A549 treated with GW870086 at 1 μM for 4 hours (cell line): ENCODE measurements at places on chromosomes 2 and 18. TPM values are rescaled to one million over a fixed set of nuclear protein-coding genes. Genes with fewer than 3 reads are reported as not detected.

The PROKR1 gene
- total RNA-seq = 0.03 TPM in 1 of 5 replicates, not detected in the others

The CGREF1 gene
- 5.7 to 8.6 TPM (median 7.6 TPM) in 5 replicates for total RNA-seq

The COLEC11 gene
- 0.53 to 0.82 TPM (median 0.63 TPM) in 5 replicates for total RNA-seq

The SKA1 gene
- total RNA-seq = 11.6 to 13.3 TPM (median 12.0 TPM) in 5 replicates

The IL1RL1 gene
- 0.53 to 1.4 TPM (median 0.83 TPM) in 5 replicates for total RNA-seq

The PDE11A gene
- 0.27 to 0.67 TPM (median 0.49 TPM) in 5 replicates for total RNA-seq

The FAM124B gene
- total RNA-seq = 0.05 TPM in 1 of 5 replicates, not detected in the others

The METTL4 gene
- 4.6 to 7.8 TPM (median 4.9 TPM) in 5 replicates for total RNA-seq

The HNRNPA3 gene
- total RNA-seq = 338 to 373 TPM (median 343 TPM) in 5 replicates

The CXCR1 gene
- not detected in 5 replicates for total RNA-seq

The TGFA gene
- total RNA-seq = 4.4 to 5.2 TPM (median 4.7 TPM) in 5 replicates

The TBR1 gene
- 0.02 to 0.06 TPM (median 0.04 TPM) in 4 of 5 replicates, not detected in the other for total RNA-seq

The TTN gene
- total RNA-seq = under 0.01 to 0.02 TPM (median under 0.01 TPM) in 5 replicates

The RAB1A gene
- total RNA-seq = 201 to 251 TPM (median 240 TPM) in 5 replicates

The EN1 gene
- 0.58 to 1.1 TPM (median 0.87 TPM) in 5 replicates for total RNA-seq

The TRIM43 gene
- 0.13 TPM in 1 of 5 replicates, not detected in the others for total RNA-seq

The HOXD13 gene
- total RNA-seq = 0.16 to 0.35 TPM (median 0.19 TPM) in 5 replicates

The FBXO48 gene
- 0.34 to 0.61 TPM (median 0.52 TPM) in 5 replicates for total RNA-seq

The ANKRD30B gene
- total RNA-seq = not detected in 5 replicates

The SPEG gene
- 5.4 to 12.9 TPM (median 8.1 TPM) in 5 replicates for total RNA-seq

The PLGLB1 gene
- total RNA-seq = 0.29 to 0.88 TPM (median 0.31 TPM) in 5 replicates

The FAM228A gene
- not detected in 5 replicates for total RNA-seq

The ARHGEF4 gene
- 7.6 to 10.6 TPM (median 10.3 TPM) in 5 replicates for total RNA-seq

The EPB41L5 gene
- 3.3 to 5.8 TPM (median 4.8 TPM) in 5 replicates for total RNA-seq

The MTCL1 gene
- total RNA-seq = 49.9 to 68.0 TPM (median 63.1 TPM) in 5 replicates

The CCDC121 gene
- total RNA-seq = 2.5 to 4.7 TPM (median 4.2 TPM) in 5 replicates

The DQX1 gene
- total RNA-seq = 0.05 to 0.42 TPM (median 0.08 TPM) in 4 of 5 replicates, not detected in the other

The WNT6 gene
- total RNA-seq = 0.14 to 0.36 TPM (median 0.26 TPM) in 5 replicates

The TRABD2A gene
- total RNA-seq = 8.4 to 13.6 TPM (median 13.4 TPM) in 5 replicates

The GPR55 gene
- total RNA-seq = not detected in 5 replicates

The RAPGEF4 gene
- total RNA-seq = 0.09 to 0.69 TPM (median 0.28 TPM) in 5 replicates

The SMIM21 gene
- not detected in 5 replicates for total RNA-seq

The SERPINB3 gene
- 0.07 to 0.13 TPM (median 0.10 TPM) in 3 of 5 replicates, not detected in the others for total RNA-seq

The PTPRN gene
- total RNA-seq = 0.95 to 1.9 TPM (median 1.5 TPM) in 5 replicates

The CDH19 gene
- 0.52 to 1.2 TPM (median 1.0 TPM) in 5 replicates for total RNA-seq

The MC4R gene
- not detected in 5 replicates for total RNA-seq

The LYG1 gene
- total RNA-seq = 0.93 to 2.2 TPM (median 1.6 TPM) in 5 replicates

The RDH14 gene
- total RNA-seq = 37.4 to 42.0 TPM (median 40.2 TPM) in 5 replicates

The C1GALT1C1L gene
- total RNA-seq = 1.8 to 3.0 TPM (median 2.6 TPM) in 5 replicates

The AKAIN1 gene
- not detected in 5 replicates for total RNA-seq

The PELI1 gene
- 0.77 to 1.7 TPM (median 1.3 TPM) in 5 replicates for total RNA-seq

The ACMSD gene
- not detected in 5 replicates for total RNA-seq

The AMER3 gene
- total RNA-seq = not detected in 5 replicates

The ADGRF3 gene
- total RNA-seq = 0.03 to 0.26 TPM (median 0.10 TPM) in 5 replicates

The NLRC4 gene
- 0.03 to 0.09 TPM (median 0.09 TPM) in 4 of 5 replicates, not detected in the other for total RNA-seq

The CCDC148 gene
- 0.26 to 1.1 TPM (median 0.62 TPM) in 5 replicates for total RNA-seq

The EPB41L3 gene
- total RNA-seq = 0.09 to 0.21 TPM (median 0.17 TPM) in 4 of 5 replicates, not detected in the other

The C1D gene
- total RNA-seq = 33.4 to 55.0 TPM (median 38.2 TPM) in 5 replicates

The LCT gene
- total RNA-seq = 0.02 to 0.07 TPM (median 0.03 TPM) in 5 replicates

The CHRNG gene
- total RNA-seq = not detected in 5 replicates

The FOXD4L1 gene
- 0.24 to 0.56 TPM (median 0.30 TPM) in 5 replicates for total RNA-seq

The SOX11 gene
- not detected in 5 replicates for total RNA-seq
